Mucosa of descending colon (tissue), 3 donors: ENCODE measurements at places on chromosomes 11 and 22. TPM values are rescaled to one million over a fixed set of nuclear protein-coding genes. Genes with fewer than 3 reads are reported as not detected.

The FXYD2 gene
- 1.5 TPM for total RNA-seq

The THRSP gene
- 0.51 TPM for total RNA-seq

The GLYAT gene
- not detected for total RNA-seq

The PYGM gene
- total RNA-seq = 2.8 TPM

The IFITM2 gene
- total RNA-seq = 57.2 TPM

The KLHDC7B gene
- total RNA-seq = 0.55 TPM

The MRGPRF gene
- 4.7 TPM for total RNA-seq

The NFAM1 gene
- 3.1 TPM for total RNA-seq

The CTSD gene
- 631 TPM for total RNA-seq

The LAMTOR1 gene
- total RNA-seq = 114 TPM

The INPP5J gene
- 21.3 TPM for total RNA-seq

DNA sequence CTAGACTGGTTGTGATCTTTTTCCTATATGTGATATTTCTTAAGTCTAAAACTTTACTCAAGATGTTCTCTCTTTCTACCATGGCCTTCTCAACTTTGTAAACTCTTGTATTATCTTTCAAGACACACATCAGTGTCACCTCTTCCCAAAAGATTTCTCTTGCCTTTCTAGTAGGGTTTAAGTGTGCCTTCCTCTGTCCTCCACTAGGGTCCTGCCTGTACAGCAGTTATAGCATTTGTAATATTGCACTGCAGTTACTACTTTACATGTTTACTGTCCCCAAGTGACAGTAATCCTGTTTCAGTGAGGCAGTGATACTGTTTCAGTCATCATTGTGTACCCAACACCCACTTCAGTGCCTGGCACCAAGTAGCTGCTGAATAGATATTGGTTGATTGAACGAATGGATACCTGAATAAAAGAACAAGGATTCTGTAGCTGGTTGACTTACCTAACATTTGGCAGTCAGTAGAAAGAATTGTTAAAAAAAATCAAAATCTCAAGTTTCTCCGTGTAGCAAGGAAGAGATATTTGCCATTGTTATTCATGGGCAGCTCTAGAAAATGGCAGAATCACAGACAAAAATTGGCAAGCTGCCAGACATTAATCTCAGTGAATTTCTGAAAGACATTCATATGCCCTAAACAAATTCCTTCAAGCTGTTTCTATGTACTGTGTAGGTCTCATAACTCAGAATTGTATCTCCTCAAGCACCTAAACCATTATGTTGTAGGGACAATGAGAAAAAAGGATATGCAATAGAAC, 79.4 kb downstream of the RBMXL2 start:
- DNase-seq = no peak

- no peak for DNase-seq
Observed at GRCh38 chr22:45823336-45823735, 151.7 kb downstream of the ATXN10 start.

DNA sequence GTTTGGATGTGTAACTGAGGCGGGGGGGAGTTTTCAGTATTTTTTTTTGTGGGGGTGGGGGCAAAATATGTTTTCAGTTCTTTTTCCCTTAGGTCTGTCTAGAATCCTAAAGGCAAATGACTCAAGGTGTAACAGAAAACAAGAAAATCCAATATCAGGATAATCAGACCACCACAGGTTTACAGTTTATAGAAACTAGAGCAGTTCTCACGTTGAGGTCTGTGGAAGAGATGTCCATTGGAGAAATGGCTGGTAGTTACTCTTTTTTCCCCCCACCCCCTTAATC, 2.3 kb downstream of the MALAT1 start:
- no peak for DNase-seq

GRCh38 chr11:72245263-72245816, 1.4 kb upstream of the PHOX2A start:
- no peak for DNase-seq

DNA sequence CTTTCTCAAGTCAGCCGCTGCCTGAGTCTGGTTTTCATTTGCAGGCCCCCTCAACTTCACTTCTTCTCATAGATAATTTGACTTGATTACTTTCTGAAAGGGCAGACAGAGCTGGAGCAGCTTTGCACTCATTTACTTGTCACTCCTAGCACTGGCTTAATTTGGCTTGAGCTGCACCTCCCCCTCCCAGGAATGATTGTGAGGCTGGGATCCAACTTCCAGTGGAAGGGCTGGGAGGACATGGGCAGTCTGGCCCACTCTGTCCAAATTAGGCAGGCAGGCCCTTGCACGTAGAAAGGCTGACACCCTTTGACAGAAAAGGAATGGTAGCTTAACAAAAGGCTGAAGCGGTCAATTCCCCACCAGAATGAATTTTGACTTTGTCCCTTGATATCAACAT, 453.9 kb downstream of the ETS1 start:
- no peak for DNase-seq

GRCh38 chr11:80778941-80779340, 1338.1 kb upstream of the TENM4 start:
- no peak for DNase-seq

DNA sequence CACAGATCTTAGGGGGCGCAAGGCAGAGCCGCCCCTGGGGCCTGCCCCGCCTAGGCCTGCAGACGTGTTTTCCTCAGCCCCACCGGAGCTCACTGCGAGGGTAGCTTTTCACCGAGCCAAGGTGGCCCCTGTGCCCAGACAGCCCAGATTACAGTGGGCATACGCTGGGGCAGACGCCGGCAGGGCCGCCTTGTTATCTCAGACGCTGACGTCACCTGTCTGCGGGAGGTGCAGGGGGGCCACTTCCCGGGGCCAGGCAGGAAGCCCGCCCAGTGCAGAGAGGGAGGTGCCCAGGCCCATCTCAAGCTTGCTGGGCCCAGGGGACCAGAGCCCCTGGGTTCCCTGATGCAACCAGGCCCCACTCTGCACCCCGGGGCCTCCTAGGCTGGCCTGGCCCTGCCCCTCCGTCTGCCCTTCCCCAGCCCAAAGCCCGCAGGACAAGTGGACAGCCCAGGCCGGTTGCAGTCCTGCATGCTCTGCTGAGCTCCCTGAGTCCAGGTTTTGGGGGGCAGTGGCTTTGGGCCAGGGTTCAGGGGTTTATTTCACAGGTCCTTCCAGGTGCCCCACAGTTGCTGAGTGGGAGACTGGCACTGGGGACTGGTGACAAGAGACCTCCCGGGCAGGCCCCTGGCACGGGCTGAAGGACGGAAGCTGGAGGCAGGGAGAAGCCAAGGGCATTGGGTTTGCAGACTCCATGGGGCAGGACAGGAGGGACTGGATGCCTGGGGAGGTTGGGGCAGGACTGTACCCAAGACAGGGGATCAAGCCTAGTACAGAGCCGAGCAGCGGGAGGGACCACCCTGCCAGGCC, 38.6 kb downstream of the IGF2 start:
- DNase-seq = peak; percentile 49

- peak; percentile 98 for DNase-seq
Observed at GRCh38 chr22:42500161-42500835, 19.3 kb downstream of the RRP7A start.

DNA sequence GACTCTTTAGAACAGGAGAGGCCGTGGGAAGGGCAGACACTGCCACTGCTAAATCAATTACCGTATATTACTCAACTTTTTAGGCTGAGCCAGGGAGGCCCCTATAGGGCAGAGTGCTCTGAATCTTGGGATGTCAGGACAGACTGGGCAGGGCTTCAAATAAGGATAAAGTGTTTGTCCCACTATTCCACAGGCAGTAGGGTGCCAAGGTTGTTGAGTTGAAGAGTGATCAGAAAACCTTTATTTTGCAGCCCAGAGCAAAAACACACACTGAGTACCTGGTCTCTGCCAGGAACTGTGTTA, 1.6 kb upstream of the B4GAT1 start:
- no peak for DNase-seq

GRCh38 chr11:34633640-34633989, 12.7 kb downstream of the EHF start:
- DNase-seq = no peak

- DNase-seq = no peak
Observed at GRCh38 chr11:47157805-47158204, 18.9 kb downstream of the ARFGAP2 start.

DNA sequence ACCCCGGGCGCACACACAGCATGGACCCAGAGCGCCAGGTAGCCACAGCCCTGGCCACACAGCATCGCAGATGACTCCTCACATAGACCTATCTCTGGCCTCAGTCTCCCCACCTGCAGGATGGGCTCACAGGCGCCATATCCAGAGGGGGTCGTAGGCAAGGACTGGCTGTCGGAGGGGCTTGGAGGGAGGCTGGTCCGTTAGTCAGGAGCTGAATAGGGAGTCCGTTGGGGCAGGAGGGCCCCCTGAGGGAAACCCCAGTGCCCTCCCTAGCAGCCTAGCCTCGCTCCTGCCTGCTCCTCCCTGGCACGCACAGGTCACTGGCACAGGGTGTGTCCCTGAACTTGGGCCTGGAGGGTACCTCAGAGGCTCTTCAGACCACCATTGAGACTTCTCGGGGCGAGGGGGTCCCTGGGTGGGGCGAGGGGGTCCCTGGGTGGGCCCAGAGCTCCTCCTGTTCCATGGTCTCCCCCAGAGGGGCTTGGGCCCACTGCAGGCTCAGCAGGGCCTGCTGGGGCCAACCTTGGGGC, 2.0 kb downstream of the PLXNB2 start:
- peak; percentile 78 for DNase-seq

GRCh38 chr22:20647586-20648305, 126.2 kb upstream of the SERPIND1 start:
- DNase-seq = no peak

- DNase-seq = no peak
Observed at GRCh38 chr11:19978668-19979518, 181.4 kb downstream of the DBX1 start.

GRCh38 chr22:49328630-49329405, 498.9 kb downstream of the BRD1 start:
- DNase-seq = no peak

DNA sequence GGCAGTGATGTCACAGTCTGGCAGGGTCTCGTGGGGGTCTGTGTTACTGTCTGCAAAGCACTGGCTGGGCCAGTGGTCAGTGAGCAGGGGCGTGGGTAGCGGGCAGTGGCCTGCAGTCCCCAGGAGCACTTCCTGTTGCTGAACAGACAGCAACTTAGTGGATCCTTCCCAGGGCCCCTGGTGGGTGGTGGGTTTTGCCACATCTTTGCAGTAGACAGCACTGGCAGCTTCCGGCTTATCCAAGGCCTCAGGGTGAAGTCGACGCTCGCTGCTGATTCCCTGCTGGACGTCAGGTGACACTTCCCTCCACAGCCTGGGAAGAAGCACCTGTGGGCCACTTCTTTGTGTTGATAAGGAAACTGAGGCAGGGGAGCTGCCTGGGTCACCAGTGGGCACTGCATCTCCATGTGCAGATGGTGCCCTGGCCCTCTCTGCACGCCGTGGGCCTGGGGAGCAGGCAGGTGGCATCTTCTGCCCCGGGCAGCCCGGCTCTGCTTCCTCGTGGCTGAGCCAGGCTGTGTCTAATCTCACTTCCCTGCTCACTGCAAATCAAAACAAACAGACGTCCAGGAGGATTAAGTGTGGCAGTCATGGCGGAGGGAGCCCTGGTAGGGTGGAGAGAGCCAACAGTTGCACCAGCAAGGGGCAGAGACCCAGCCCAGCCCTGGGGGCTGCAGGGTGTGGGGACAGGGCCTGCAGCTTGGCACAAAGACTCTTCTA, 79.8 kb downstream of the KCNQ1 start:
- peak; percentile 2 for DNase-seq

DNA sequence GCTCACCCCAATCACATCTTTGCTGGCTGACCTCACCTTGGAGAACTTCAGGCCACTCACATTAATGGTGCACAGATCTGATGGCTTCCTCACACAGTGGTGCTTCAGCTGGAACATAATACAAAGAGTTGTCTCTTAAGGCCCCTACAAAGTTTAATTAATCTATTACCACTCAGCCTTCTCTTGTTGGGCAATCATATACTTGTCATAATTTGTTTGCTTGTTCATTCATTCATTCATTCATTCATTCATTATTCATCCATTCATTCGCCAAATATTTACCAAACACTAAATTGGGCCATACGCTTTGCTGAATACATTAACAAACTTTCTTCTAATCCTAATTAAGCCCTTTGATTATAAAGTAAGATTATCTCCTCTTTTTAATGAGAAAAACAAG, 15.1 kb downstream of the XRRA1 start:
- DNase-seq = no peak

- DNase-seq = no peak
Observed at GRCh38 chr11:130001461-130002351, 929 bp downstream of the PRDM10 start.

GRCh38 chr22:49359076-49359475, 468.6 kb downstream of the BRD1 start:
- DNase-seq = no peak

GRCh38 chr11:85831050-85831449, 20.1 kb upstream of the SYTL2 start:
- no peak for DNase-seq

DNA sequence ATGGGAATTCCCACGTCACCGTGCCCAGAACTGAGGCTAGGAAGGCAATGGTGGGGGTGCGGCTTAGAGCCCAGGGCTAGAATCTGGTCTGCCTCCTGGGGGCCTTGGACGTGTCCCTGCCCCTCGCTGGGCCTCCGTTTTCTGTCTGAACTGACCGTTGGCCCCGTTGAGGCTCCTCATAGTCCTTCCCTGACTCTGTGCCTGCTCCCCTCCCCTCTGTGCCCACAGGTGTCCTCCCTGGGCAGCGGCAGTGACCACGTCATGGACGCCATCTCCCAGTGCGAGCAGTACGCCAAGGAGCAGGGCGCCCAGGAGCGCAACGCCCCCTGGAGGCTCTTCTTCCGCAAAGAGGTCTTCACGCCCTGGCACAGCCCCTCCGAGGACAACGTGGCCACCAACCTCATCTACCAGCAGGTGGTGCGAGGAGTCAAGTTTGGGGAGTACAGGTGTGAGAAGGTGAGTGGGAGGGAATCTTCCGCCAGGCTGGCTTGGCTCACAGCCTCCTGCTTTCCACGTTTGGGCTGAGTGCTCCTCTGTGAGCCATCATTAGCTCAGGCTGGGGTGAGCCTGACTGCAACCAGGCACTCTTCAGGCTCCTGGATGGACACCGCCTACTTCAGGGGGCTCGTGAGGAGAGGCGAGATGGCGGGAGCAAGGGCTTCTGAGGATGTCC, 63.9 kb downstream of the MYO7A start:
- DNase-seq = peak; percentile 83

- peak; percentile 94 for DNase-seq
Observed at GRCh38 chr11:67505605-67506396, 638 bp upstream of the PITPNM1 start.

GRCh38 chr11:78061088-78061920, 2.4 kb upstream of the THRSP start:
- DNase-seq = no peak

DNA sequence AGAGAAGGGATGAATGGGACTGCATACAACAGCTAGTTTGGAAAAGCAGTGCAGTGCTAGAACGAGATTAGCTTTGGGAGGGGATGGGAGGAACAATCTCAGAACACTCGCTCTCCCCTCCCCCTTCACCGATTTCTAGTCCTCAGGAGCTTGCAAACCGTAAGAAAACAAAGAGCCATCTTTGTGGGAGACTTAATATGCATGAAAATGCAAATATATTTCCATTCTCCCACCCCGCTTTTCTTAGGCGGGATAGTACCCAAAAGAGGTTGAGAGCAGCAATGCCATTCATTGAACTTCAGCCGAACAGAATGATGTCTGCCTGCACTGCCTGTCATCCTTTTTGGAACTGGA, 1.1 kb downstream of the SPINDOC start:
- DNase-seq = no peak
